ENCODE measurements at places on chromosomes 5 and 9.

- DNase-seq = no peak
Observed at GRCh38 chr5:132704875-132705274, 31.1 kb downstream of the IL4 start.

DNA sequence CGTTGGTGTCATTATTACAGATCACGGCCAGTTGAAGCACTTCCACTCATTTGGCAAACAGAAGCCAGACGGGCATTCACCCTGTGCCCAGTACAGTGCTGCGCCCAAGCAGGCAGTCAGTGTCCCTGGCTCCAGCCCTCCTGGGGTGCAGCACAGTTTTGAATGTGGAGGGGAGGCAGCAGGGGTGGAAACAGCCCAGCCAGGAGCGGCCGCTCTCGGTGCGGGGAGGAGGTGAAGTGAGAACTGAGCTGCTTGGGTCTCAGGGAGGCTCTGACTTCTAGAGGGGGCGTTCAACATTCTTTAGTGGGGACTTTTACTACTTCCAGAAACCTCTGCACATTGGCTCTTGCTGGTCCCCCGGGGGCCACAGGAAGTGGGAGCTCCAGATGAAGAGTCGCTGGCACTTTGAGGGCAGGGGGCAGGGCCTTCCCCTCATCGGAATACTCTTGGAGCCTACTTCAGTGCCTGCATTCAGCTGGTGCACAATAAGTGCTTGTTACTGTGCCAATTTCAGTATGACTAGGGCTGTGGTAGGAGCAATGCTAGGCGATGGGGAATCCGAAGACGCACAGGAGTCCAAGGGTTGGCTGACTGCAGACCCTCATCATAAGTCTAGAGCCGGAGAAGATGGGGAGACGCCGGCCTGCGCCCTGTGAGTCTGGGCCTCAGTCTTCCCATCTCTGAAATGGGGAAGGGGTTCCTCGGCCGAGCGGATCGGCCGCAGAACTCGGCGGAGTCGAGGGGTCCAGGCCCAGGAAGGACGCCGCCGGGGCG, 492 bp upstream of the NEK6 start:
- DNase-seq = no peak

DNA sequence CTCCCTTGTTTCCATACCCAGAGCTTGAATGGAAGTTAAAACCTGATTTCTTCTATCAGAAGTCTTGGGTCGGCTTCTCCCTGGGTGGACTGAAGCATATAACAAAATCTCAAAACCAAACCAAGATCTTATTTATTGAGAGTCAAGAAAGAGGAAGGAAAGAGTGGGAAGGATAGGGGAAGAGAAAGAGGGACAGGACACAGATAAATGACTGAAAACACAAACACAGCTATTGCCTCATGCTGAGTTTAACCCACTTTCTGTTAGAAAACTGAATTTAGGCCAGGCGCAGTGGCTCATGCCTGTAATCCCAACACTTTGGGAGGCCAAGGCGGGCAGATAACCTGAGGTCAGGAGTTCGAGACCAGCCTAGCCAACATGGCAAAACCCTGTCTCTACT, 92.9 kb downstream of the PALM2AKAP2 start:
- DNase-seq = no peak

GRCh38 chr5:161230221-161230620, 316.3 kb downstream of the GABRB2 start:
- no peak for DNase-seq

DNA sequence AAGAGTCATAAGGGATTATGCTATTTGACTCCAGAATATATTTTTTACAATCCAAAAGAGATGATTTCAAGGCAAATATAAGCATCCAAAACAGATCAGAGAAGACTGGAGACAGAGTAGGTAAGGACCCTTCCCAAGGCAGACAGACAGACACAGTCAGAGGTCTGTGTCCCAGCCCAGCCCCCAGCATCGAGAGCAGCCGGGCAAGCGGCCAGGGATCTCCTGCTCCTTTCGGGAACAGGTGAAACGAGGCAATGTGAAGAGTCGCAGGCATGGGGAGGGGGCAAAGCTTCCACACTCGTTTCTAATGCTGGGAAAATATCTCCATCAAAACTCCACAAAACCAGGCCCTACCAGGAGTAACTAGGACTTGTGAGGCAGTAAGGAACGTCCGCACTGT, 5.8 kb downstream of the PAEP start:
- no peak for DNase-seq

- DNase-seq = no peak
Observed at GRCh38 chr9:131393622-131394463, at the start of gene PRRC2B. Gene PRRC2B (plus strand): TSS chr9:131394086. CDS start chr9:131430145, 36,059 bp downstream.

DNA sequence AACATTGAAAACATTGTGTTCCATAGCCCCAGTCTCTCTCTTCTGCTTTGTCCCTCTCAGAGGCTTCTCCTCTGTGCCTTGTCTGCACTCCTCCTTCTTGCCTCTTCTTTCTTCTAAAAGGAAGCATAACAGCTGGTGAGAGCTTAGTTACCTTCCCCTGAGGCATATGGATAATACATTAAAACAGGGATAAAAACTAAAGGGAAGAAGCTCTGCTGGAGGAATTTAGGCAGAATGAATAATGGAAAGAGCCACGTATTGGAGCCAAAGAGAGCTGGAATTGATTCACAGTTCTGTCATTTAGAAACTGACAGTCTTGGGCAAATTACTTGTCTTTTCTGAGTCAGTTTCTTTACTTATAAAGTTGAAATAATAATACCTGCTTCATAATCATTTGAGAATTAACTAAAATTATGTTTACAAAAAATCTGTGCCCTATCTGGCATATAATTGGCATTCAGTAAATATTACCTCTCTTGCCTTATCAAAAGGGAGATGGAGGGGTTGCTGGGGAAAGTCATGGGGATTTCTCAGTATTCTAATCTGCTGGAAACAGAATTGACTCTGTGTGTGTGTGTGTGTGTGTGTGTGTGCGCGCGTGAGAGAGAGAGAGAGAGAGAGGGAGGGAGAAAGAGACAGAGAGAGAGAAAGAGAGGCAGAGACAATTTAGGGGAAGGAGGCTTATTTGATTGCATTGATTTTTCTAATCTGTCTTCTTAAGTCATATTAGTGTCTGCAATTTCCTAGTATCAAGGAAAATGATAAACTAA, 20.2 kb downstream of the ZNF474 start:
- no peak for DNase-seq

DNA sequence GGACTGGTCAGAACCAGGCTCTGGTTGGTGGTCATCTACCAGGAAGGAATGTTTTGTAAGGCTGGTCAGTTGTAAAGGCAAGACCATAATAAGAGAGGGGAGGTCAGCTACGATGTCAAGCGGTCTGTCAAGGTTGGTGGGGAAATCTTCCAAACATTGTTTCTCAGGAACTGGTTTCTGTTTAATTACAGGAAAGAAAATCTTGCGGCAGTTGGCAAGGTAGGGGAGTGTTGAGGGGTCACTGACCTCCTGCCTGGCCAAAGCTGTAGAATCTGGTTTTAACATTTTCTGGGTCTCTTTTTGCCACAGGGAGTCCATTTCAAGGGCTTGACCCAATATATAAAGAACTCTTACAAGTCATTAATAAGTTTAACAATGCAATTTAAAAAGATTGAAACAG, 39.0 kb upstream of the BARX1 start:
- no peak for DNase-seq

DNA sequence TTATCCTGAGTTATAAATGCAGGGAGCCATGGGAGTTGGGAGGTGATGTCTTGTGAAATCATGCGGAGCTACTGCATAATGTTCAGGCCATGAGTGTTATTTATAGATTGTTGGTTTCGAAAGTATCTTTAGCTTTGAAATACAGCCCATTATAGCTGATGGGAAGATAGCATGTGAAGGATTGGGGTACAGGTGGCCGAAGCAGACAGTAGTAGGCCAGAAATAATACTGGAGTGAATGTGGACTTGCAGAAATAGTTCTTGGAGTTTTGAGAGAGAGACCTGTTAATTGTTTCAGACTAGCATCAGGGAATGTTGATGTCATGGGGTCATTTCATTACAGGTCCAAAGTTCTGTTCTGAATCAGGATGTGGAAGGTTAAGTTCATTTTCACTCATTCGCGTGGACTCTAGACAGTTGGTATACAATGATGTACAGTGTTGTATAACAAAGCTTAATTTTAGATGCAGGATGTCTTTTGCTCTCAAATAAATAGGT, 3.8 kb downstream of the ATP6V1G1 start:
- no peak for DNase-seq

DNA sequence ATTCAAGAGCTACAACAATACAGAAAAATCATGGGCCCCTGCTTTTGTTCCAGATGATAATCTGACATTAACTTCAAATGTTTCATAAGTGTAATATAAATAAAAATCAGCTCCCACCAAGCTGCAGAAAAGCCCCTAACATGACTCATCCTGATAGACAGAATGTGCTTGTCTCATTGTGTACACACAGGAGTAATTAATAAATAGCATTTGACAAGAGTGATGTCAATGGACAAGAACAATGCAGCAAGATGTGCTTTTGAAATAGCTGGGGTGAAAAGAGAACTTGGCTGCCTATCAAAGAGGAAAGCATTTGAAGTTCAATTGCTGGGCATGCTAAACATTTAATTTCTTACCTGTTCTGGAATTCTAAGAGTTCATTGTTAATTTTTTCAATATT, 79.2 kb downstream of the DNAH5 start:
- no peak for DNase-seq

DNA sequence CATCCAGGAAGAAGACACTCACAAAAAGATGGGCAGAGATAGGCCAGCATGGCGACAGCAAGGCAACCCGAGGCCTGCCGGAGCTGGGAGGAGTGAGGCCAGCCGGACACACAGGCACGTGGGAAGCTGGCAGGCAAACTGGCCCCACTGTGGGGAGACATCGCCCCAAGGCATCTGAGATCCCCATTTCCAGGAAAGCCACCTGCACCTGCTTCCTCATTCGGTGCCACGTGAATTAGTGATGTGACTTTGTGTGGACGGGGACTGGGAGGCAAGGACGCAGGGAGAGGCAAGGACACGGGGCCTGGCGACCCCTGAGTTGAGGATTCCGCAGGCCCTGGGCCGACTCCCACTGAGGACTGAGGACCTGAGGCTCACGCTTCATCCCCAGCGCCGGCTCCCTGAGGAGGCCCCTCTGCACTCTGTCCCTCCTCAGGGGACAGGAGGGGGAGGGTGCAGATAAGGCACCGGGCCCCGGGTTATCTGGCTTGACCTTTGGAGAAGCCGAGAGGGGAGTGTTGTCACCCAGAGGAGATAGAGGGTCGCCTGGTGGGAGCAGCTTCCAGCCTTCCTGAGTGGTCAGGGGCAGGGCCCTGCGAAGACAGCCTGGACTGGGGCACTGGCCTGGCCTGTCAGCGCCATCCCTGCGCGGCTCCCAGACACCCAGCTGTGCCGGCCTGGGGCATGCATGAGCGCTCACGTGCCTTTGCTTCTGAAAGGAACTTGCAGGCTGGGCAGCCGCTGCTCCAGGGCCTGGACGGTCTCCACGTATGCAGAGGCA, 39.7 kb downstream of the NDUFS6 start:
- no peak for DNase-seq

DNA sequence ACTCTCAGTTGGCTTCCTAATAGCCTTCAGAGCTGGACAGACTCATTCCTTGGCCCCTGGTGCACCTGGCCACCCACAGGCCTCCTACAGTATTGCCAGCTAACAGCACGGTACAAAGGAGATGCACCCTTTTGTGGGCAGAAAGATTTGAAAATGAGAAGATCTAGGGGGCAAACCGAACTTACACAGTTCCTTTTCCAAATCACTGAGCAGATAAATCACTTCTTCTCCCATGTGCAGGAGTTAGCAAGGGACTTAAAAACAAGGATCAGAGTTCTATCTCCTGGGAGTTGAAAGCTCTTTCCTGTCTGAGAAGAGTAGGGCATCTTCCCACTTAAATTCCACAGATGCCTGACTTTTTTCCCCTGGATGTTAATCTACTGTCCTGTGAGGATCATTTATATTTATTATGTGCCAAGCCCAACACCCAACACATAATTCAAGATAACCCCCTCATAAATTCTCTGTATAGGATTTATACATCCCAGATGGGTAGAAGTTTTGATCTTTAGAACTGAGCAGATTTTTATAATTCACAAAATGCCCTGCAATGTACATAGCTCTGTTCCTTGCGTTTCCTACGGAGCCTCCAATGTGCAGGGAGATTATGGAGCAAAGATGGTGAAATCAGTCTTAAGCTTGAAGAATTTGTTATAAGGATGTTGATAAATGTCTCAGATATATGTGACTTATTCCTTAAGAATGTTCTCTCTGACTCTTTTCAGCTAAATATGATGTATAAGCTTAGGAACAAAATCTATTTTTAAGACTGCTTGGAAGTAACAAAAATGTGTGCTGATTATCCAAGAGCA, 207.2 kb upstream of the DAPK1 start:
- DNase-seq = peak; percentile 73

DNA sequence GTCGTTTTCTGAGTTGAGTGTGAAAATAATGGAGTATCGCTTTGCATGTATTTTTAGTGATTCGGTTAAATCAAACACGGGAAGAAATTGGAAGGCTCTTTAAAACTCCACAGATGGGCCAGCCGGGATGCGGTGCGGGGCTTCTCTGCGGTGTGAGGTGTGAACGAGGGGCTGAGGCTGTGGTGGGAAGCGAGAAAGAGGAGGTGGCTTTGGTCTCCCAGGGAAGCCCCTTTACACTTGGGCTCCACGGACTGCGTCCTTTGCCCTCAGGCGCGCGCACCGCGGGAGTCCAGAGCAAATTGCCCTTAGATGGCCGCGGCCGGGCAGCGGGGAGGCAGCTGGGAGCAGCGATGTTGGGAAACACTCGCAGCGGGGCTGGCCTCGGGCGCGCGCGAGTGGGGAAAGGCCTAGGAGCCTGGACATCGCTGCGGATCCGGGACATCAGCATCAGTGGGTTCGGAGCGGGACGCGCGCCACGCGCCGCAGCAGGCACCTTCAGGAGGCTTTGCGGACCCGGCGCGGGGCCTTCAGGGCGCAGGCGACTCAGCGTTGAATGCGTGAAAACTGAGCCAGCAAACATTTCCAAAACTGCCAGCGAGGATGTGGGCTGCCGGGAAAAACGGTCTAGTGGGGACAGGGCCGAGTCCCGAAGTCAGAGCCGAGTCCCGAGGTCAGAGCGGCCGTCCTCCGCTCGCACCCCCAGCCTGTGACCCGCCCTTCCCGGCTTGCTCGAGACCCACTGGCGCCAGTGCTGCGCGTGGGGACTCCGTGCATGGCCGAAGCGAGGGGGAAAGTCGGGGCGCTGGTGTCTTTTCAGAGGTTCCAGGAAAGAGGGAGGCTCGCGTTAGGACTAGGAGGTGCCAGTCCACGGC, 6.5 kb downstream of the IRX1 start:
- no peak for DNase-seq

DNA sequence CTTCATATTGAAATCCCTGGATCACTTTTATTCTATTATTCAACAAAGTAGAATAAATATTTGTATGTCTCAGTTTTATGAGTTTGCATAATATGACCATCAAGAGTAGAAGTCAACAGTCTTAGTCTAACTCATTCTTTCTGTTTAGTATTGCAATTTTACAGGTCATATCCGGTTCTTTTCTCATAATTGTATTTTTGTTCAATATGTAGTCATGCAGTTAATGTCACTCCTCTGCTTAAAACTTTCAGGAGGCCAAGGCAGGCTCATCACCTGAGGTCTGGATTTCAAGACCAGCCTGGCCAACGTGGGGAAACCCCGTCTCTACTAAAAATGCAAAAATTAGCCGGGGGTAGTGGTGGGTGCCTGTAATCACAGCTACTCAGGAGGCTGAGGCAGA, 148.4 kb upstream of the TRPM3 start:
- no peak for DNase-seq

GRCh38 chr9:6922680-6923079, 164.9 kb downstream of the KDM4C start:
- no peak for DNase-seq

GRCh38 chr5:68562308-68562707, 346.8 kb downstream of the PIK3R1 start:
- DNase-seq = no peak
